ENCODE measurements at places on chromosomes 1 and 21.

GRCh38 chr1:61344696-61345095, 262.3 kb downstream of the NFIA start:
- DNase-seq: no peak

GRCh38 chr1:156813750-156814570, 2.7 kb downstream of the SH2D2A start:
- DNase-seq: peak; percentile 83

GRCh38 chr1:5329068-5329739, 663.0 kb downstream of the NPHP4 start:
- DNase-seq: no peak

- DNase-seq: peak; percentile 91
Measured at GRCh38 chr1:33255347-33256220, 708 bp upstream of the ZNF362 start.

DNA sequence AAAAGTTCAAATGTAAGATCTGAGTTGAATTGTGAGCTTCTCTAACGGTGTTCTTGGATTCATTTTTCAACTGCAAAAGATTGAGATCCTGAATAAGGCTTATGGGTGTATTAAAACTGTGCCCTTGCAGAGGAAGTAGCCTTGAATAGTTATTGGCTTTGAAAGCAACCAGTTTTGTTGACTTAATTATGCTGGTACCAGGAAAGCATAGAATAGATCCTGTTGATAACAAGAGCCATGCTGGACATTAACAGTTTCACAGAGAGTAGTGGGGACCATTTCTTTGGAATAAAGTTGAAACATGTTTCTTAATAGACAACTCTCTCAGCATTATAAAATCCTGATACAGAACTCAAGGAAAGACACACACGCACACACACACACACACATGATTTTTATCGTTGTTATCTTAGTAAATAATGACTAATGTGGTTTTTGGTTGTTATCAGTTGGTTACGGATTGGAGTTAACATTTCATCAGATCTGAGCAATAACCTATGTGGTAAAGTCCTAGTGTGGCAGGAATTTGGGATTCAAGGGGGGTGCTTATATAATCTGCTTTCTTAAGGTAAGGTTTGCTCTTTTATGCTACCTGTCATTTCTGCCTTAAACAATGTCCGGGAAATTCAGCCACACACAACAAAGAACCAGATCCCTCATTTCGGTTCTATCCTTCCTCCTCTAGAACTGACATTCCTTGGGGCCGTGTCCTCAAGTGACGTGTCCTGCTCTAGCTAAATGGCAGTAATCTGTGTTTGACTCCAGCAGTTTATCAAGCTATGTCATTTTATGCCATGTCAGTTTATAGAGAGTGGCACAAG, 330.9 kb downstream of the CHRM3 start:
- DNase-seq: no peak

DNA sequence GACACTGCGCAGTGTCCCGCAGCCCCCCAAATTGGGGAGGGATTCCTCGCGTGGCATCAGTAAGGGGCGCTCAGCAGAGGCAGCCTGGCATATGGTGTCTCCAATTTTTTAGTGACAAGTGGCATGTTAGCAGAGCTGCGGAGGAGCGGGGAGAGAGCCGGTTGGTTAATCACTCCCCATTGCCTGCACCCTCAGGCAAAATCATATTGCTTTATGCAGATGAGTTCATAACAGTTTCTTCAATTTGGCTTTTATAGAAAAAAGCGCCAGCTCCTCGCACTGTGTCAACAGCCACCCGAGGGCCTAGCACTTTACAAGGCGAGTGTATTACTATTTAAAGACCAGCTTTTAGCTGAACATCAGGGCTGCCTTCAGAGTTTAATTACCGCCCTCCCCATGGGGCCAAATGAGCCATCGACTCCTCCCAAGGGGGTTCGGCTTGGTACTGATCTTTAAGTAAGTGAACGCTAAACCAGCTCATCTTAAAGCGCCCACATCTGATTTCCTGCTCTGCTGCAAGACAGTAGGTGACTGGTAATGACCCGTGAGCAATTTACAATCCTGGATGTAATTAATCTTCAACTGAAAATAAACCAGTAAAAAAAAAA, 298.9 kb downstream of the DSCAM start:
- no peak for DNase-seq

Data from retina (tissue), 1 donor.